Activated T-cell treated with anti-CD3 and anti-CD28 coated beads for 48 hours (primary cell): ENCODE measurements at places on chromosomes 12 and 14.

DNA sequence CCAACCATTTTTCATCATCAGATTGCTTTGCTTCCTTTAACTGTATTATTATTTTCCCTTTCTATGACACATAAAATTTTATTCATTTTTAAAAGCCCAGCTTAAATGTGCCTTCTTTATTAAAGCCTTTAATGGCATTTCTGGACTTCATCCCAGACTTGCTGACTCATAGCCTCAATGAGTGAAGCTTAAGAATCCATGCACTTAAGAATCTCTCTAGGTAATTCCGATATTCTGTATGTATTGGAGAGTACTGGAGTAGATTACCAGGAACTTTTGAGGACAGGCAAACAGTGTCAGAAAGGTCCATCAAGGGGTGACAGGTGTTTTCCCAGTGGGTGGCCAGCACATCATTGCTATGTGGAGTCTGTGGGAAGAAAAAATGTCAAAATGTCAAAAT is 107.9 kb downstream of the PTPRQ start:
- DNase-seq = no peak

- no peak for DNase-seq
Observed at GRCh38 chr14:59482541-59483331, 1.5 kb downstream of the L3HYPDH start.

DNA sequence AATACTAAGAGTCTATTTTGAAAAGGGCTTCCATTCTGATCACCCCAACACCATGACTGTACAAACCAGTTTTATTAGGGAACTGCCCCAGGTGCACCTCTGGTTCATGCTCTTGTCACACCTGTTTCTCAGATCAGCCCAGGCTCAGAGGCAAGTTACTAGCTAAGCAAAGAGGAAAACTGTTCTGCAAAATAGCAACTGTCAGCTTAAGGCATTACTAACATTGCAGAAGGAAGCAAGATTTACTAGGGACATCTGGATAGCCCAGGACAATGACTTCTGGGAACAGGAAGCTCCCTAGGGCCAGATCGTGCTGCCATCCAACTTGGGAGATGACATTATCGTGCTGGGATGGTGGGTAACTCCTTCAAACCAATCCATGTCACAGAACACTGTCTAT is 30.1 kb downstream of the ANAPC7 start:
- no peak for DNase-seq

DNA sequence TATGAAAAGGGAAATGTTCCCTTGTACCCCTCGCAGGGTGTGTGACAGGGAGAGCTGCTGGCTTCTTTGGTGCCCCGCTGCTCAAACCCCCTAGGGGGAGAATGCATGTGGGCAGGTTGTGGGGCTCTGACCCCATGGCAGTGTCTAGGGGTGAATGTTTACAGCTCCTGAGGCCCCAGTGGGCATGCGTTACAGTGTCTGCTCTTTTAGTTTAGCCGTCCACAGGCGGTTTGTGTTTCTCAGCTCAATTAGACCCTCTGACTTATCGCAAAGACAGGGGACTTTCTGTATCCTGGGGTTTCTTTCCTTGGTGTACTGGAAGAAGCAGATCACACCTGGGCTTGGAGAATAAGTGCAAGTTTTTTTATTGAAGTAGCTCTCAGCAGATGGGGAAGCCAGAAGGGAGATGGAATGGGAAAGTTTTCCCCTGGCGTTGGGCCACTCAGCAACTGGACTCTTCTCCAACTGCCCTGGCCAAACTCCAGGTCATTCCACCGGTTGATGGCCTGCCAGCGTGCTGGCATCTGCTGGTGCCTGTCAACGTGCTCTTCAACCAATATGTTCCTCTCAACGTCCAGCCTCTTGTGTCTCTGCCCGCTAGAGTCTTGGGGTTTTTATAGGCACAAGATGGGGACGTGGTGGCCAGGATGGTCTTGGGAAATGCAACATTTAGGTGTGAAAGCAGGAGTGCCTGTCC is 720.9 kb downstream of the FSCB start:
- no peak for DNase-seq

DNA sequence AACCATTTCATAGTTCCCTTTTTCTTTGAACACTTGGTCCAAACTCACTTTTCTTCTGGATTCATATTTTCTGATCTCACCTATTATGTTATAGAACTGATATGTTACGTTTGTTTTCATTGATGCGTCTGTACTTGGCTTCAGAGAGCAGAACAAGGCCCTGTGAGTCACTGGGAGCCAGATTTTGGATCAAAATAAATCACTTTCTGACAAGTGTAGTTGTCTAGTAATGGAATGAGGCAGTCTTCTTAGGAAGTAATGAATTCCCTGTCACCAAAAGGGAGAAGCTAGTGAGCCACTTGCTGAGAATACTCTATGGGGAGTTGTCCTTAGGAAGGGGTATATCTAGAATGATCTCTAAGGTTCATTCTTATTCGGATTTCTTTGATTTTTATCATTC is 10.2 kb downstream of the BICD1 start:
- no peak for DNase-seq

- peak; percentile 60 for DNase-seq
Observed at GRCh38 chr12:4119157-4119761, 154.3 kb upstream of the CCND2 start.

GRCh38 chr12:100612606-100613005 is 39.1 kb downstream of the GAS2L3 start:
- no peak for DNase-seq

- DNase-seq = no peak
Observed at GRCh38 chr14:22448035-22448904, 140.8 kb downstream of the DAD1 start.

- DNase-seq = no peak
Observed at GRCh38 chr12:51077930-51078329, 5.5 kb downstream of the CSRNP2 start.

- no peak for DNase-seq
Observed at GRCh38 chr14:104219731-104220214, 81.4 kb downstream of the KIF26A start.

- no peak for DNase-seq
Observed at GRCh38 chr12:31832740-31833729, 104.2 kb upstream of the AMN1 start.

DNA sequence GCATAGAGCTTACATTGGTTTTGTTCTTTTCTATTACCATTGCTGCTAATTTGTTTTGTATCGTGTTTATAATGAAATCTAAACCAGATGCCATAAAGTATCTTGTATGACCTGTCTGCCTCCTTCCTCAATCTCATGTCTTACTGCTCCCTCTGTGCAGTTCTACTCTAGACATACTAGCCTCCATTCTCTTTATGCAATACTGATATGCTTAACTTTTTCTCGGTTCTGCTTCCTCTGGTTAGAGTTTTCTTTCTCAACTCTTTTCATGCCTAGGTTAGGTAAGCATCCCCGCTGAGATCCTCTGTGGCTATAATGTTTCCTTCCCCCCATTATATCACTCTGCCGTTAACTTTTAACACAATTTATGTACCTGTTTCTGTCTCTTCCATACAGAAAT is 852.3 kb downstream of the TRHDE start:
- DNase-seq = no peak

DNA sequence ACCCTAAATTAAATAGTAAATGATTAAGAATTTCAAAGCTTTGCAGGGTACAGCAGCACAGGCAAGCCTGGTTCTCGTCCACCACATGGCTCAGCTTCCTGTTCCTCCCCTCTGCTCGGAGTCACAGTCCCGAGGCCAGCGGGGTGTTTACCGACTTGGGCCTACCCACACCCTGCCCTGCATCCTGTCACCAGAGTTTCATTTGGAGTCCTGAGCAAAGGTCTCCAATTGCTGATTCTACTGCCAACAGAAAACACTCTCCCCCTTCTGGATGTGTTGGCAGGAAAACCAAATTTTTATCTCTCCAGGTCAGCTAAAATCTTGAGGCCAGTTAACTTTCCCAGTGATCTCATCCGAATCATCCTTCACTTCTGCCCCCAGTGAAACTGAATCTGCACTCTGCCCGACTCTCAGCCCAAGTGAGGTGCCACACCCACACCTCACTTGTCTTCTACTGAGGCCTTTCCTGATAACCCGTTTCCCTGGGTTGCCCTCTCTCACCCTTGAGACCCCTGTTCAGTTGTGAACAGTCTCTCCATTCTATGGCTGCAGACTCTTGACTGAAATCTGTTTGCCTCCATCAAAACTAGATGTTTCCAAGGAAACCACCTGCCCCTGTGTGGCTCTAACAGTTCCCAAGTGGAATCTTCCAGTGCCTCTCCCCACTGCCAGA is 71.2 kb downstream of the VCPKMT start:
- DNase-seq = peak; percentile 67

DNA sequence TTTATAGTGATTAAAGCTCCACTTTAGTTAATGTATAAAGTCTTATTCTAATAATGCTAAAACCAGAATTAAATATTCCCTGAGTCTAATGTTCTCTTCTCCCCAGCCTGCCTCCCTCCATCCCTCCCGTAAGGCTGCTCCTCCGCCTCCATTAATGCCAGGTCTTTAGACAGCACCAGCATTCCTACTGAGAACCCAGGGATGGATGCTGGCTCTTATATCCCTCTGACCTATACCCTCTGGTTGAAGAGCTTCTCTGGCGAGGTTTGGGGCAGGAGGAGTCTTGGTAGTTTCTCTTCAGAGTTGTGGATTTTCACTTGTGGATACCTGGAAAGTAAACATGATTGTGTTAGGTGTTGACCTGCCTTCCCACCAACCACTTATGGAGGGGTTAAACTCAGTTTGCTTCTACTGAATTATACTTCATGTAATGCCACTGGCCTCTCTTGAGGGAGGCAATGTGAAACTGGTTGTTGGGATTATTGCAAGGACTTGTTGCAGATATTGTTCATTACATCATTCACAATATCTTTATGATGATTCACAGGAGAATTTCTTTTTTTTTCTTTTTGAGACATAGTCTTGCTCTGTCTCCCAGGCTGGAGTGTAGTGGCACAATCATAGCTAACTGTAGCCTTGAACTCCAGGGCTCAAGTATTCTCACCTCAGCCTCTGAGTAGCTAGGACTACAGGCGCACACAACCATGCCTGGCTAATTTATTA is 11.1 kb upstream of the SMAGP start:
- no peak for DNase-seq

- DNase-seq = no peak
Observed at GRCh38 chr14:33118668-33119067, 180.0 kb downstream of the NPAS3 start.

GRCh38 chr12:21989819-21990412 is 48.7 kb upstream of the ABCC9 start:
- no peak for DNase-seq

- peak; percentile 5 for DNase-seq
Observed at GRCh38 chr12:57173089-57173488, 25.7 kb upstream of the LRP1-AS start.

- no peak for DNase-seq
Observed at GRCh38 chr12:86367137-86367536, 110.9 kb upstream of the MGAT4C start.

DNA sequence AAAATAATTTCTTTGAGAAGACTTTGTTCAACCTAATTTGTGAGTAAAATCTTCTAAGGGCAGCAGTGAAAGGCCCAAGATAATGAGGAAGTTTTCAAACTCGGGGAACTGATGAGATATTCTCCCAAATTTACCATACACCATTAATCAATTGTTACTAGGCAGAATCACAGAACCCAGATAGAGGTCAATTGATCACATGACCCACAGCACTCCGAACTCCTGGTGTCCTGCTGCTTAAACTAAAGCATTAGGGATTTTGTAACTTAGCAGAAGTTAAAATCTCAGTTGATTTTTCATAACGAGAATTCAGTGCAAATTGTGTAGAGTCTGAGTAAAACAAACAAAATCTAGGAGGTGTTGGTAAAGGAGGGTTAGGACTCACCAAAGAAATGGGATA is 207.8 kb downstream of the C12orf42 start:
- no peak for DNase-seq

DNA sequence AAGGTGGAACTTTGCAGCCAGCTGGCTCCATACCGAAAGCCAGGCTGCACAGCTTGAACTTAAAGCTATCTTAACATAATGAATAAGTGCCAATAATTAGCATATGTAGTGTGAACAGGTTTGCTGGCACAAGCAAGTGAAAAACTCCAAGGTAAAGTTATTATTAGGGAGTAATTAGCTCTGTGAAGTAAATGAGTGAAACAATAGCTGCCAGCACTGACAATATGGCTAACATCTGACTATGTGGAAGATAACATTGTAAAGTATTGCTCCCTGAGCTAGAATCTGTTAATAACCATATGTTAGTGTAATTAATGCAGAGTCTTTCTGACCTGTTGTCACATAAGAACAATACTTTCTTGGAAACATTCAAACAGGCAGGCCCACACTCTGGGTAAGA is 246.4 kb downstream of the SOX5 start:
- DNase-seq = no peak

- no peak for DNase-seq
Observed at GRCh38 chr12:122837306-122838265, 2.3 kb downstream of the HIP1R start.

DNA sequence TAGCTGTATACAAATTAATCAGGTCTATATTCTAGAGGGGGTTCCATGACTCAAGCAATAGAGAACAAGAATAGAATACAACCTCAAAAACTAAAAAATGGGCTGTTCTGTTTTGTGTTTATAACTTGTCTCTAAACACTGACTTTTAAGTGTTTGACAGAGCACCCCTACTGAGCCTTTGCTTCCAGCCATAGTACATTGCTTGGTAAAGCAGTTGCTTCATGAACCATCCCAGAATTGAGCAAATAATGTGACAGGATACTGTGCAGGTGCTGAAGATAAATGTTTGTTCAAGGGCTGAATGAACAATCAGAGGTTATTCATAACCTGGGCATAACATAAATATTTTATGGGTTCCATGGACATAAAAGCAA is 11.5 kb downstream of the SPTSSA start:
- no peak for DNase-seq

DNA sequence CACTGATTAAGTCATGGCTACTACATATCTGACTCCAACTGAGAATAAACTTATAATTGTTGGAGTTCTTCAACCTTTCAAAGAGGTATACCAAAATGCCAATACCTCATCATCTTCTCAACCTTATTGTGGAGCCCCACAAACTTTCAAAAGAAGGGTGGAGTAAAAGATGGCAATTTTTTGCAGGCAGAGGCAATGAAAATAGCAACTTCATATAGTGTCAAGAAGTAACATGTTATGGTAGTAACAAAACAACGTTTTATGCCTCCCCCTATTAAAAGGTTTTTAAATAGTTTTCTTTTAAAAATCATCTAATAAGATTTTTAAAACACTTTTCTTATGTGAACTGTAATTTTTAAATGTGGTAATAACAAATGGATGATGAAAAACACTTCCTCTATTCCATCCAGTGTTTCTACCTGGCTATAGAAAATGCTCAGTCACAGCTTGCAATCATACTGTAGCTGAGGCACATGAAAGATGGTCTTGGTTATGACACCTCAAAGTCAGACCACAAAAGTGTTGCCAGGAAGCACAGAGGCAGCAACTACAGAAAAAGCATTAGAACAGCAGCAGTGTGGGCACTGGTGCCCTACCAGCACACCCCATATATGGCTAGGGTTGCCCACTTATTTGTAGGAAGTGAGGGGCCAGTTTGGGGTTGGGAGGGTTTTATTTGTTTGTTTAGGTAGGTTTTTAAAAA is 7.0 kb downstream of the PPP1R12A start:
- DNase-seq = no peak
